NK-92 treated with Interleukin-12 subunit alpha and Interleukin-12 subunit beta, amount 100 ng/mL, for 24 hours (cell line): ENCODE measurements at places on chromosomes 1 and 21.

DNA sequence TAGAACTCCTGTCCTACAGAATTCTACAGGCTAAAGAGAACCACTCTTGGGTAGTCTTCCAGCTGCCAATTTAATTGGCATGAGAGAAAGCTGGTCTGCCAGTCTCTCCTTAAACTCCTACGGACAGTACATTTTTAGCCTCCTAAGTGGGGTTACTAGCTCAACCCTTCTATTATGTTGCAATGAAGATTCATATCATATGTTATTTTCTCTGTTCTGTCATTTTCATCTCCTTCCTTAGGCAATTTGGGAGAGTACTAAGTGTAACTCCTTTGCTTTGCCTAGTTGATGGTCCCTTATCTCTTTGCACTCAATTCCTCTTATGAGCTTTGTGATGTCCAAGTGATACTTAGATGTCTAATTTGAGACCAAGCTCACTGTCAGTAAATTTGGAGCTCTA is 14.0 kb downstream of the GNAT2 start:
- DNase-seq, result no peak

- DNase-seq, result no peak
Measured at GRCh38 chr1:187275346-187275745, 446.6 kb downstream of the PLA2G4A start.

DNA sequence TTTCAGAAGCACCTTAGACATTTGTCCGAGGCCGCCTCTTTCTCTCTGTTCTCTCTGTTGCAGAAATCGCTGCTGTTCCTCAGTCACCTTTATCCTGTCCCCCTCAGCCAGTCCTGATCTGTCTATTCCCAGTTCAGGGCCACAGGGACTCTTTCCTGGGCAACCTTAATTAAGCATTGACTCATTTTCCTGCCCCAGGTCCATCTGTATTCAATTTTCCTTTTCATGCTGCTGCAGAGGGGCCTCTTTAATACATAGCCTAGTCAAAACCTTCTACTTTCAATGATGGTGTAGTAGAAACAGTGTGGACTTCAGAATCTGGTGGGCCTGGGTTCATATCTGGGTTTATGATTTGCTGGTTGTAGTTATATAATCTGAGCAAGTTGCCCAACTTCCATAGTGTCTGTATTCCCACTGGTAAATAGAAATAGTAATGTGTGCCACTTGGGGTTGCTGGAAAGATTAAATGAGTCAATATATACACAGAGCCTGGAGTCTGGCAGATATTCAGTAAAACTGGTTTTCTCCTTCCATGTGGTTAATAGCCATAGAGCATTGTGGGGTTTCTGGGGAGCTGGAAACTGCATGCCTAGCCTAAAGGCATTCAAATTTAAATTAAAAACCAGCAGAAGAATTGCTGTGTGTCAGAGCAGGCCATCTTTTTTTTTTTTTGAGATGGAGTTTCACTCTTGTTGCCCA is 4.5 kb downstream of the TRAF5 start:
- DNase-seq, result no peak

GRCh38 chr1:59391212-59392179 is 94.6 kb downstream of the FGGY start:
- DNase-seq, result no peak

DNA sequence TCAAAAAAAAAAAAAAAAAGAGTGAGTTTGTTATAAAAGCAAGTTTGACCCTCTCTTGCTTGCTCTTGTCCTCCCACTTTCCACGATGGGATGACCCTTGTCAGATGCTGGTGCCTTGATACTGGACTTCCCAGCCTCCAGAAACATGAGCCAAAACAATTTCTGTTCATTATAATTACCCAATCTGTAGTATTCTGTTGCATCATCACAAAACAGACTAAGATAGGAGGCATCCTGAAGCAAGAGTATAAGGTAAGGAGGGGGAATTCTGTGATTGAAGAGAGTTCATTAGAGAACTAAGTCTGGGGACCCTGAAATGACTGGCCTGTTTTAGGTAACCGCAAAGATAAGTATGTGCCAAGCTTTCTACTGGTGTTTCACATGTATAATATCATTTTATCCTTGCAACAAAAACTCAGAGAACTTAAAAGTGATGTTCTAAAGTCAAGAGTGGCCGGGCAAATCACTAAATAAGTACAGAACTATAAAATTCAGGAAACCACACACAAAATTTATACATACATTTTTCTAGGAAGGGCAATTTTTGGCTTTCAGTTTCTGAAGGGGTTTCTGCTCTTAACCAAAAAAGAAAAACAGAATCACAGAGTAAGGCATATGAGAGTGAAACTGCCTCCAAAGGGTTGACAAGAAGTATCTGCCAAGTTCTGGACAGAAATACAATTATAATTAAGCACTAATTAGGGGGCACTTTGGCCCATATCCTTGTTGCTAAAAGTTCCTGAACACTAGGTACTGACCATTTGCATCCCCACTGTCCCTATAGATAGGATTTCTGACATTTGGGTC is 14.0 kb downstream of the DNALI1 start:
- no peak for DNase-seq

DNA sequence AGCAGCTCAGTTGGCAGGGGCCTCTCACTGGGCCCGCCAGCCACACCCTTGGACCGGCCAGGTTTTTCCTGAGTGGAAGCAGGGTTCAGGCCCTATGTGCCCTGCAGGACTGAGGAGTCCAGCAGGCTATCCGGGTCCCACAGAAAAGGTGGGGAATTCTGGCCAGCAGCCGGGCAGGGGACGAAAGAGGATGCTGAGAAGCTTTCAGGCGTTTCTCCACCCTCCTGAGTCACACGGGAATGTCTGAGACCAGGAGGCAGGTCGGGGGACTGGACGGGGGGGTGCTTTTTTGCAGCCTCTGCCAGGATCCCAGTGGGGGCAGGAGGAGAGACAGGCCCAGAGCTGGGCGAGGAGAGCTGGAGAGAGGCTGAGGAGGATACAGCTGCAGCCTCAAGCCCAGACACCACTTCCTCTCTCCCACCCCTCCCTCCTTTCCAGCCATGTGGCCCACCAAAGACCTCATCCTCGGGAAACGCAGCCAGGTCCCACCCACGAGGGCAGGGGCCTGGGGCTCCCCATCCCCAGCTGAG is 105.4 kb downstream of the SPSB1 start:
- no peak for DNase-seq

DNA sequence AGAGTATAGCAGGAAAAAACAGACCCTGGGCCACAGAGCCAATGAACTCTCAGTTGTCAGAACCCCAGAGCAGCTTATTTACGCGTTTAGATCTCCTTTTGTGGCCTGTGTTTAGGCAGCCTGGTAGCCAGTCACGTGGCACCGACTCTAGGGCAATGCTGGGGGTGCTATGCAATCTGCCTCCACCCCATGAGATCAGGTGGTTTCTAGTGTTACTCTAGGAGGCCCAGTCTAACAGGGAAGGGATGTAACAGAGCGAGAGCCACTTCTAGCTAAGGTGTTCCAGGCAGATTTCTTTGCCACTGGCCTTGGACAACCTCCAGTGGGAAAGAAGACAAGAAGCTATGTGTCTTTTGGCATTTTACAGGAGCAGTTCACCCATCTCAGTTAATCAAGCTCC is 12.0 kb upstream of the A3GALT2 start:
- DNase-seq, result no peak

GRCh38 chr1:3064296-3064850 is 4.6 kb upstream of the PRDM16 start:
- no peak for DNase-seq

GRCh38 chr1:78715181-78715661 is 65.6 kb downstream of the IFI44 start:
- no peak for DNase-seq

- DNase-seq, result no peak
Measured at GRCh38 chr1:226041419-226041818, 21.1 kb upstream of the H3-3A start.

- no peak for DNase-seq
Measured at GRCh38 chr1:179888071-179888470, 6.0 kb downstream of the TOR1AIP1 start.

GRCh38 chr1:209652873-209653401 is 712 bp upstream of the LAMB3 start:
- peak; percentile 18 for DNase-seq

- no peak for DNase-seq
Measured at GRCh38 chr21:41664881-41665765, 101.7 kb downstream of the RIPK4 start.

DNA sequence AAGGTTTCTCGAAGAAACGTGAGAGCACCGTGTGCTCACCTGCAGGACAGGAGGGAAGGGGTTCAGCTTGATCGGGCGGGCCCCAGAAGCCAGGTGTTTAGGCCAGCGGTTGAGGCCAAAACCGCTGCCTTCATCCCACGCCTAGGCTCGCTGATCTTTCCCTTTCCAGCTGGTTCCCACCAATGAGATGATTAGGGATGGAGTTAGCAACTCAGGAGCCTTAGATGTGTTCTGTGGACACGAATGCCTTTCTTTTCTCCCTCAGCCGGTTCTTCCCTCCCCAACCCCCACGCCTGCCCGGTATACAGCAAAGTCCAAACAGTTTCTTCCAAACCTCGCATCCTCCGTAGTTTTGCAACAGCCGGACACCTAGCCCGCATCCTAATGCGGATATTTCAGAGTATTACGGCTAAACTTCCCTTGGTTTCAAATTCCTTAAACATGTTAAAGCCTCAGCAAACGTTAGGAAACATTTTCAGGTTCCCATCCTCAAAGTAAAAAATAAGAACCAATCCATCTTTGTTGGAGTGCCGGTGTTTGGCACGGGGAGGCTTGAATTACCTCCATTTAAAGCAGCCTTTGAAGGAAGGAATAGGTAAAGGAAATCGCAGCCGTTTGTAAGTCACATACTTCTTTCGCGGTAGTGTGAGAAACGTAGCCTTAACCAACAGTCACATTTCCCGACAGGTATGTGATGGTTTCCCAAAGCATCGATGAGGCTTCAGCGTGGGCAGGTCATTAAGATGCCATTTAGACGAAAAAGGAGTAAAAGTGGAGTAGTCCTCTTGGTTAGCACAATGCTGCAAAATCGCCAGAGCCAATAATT is 1.1 kb downstream of the LRRC8C start:
- peak; percentile 23 for DNase-seq

DNA sequence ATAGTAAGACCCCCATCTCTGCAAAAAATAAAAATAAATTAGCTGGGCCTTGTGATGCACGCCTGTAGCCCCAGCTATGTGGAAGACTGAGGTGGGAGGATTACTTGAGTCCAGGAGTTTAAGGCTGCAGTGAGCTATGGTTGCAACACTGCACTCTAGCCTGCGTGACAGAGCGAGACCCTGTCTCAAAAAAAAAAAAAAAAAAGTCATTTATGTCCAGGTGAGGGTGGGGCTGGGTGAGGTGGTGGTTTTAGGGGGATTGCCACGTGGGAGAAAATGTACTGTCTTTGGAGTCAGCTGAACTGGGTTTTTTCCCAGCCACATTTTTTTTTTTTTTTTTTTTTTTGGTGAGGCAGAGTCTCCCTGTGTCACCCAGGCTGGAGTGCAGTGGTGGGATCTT is 6.7 kb downstream of the PIK3CD start:
- DNase-seq, result no peak

- peak; percentile 57 for DNase-seq
Measured at GRCh38 chr1:15410223-15410883, 665 bp downstream of the EFHD2 start.

DNA sequence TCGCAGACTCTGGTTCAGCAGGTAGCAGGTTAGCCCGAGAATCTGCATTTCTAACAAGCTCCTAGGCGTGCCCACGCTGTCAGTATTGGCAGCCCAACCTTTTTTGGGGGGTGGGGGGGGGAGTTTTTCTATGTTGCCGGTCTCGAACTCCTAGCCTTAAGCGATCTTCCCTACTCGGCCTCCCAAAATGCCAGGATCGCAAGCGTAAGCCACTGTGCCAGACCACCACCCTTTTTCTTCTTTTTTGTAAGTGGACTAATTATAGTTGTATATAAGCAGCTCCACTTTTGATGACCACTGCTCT is 480 bp upstream of the MIS18A start:
- no peak for DNase-seq

- no peak for DNase-seq
Measured at GRCh38 chr1:231021540-231022031, 18.5 kb downstream of the FAM89A start.

DNA sequence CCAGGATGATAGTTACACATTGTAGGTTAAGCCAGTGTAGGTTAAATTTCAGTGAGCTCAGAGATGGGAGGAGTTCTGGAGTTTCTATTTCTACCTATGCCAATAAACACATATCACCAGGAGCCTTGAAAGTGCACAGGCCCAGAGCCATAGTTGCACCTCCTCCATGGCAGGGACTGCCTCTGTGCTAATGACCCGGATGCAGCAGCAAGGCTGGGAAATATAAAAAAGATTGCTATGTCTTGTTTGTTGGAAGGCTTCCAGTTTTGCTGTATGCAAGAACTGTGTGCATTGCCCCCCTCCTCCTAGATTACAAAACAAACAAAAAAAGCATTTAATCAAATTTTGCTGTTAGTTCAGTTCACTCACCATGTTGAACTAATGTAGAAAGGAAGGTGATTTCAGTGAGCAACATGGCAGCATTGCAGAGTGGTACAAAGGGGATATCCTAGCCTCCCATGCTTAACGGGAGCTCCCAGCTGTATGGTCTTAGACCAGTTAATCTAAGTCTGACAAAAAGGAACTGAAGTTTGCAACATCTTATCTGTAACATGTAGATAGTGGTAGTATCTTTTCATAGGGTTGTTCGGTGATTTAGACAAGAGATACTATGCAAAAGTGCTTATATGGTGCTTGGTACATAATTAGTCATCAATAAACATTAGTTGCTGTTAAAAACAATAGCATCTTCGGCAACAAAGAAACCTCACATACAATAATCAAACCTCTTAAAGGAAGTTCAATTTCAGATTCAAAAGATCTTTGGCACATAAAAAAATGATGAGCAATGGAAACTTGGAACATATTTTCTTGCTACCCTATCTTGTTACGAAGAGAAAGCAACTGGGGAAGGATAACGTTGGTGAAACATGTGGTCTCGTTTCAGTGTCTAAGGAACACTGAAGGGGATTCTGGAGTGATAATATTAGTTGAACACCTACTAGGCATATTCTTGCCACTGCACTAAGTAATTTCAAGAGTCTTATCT is 309.5 kb downstream of the ASTN1 start:
- DNase-seq, result no peak

DNA sequence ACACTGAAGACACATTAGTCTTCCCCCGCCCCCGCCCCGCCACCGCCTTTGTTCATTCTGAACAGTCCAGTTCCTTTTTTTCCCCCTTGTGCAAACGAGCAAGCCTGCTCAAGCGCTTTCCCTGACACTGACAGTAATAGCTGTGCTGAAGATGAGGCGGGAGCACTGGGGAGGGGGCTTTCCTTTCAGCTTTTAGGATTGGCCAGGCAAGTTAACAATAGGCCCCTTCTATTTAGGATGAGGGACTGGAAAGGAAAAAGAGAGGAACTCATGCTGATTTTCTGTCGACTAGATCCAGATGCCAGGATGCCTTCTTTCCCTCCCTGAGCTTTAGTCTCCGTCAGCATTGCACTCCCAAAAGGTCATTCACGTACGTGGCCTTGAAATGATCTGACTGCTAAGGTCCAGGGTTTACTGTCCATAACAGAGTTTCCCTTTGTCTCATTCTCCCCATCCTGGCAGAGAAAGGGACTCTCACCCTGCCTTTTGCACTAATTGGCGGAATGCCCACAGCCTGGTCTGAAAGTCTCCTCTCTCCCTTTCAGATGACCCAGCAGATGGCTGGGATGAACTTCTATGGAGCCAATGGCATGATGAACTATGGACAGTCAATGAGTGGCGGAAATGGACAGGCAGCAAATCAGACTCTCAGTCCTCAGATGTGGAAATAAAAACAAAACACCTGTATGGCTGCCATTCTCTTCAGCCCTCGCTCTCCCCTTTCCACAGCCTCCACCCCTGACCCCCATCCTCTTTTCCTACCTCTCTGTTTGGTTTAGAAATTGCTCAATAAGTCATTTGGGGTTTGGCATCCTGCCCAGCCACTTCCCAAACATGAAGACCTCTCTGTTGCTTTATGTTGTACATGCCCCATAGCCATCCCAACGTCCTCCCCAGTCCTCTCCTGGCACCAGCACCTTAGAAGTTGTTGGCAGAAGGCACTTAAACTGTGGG is 28.6 kb upstream of the ZFP69B start:
- DNase-seq, result no peak
